ENCODE measurements at places on chromosomes 12 and 14. TPM values are rescaled to one million over a fixed set of nuclear protein-coding genes. Genes with fewer than 3 reads are reported as not detected.

GRCh38 chr14:49908433-49908782 lies 15.5 kb downstream of the ARF6 start:
- no peak for DNase-seq

The KRT72 gene
- not detected for total RNA-seq

DNA sequence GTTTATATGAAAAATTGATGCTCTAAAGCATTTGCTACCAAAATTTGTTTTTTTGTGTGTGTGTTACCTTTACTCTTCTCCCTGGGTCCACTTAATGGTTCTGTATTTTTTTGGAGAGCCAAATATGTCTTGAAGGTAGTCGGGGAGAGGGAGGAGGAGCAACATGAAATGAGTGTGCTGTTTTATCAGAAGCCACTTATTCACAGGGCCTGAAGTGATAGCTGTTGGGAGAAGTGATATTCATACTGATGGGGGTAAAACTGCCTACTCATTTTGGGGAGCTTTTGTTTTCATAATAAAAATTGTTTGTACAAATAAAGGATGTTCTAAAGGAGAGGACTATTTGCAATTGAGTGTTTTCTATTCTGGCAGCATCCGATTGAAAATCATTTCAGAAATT lies 29.2 kb downstream of the CRADD start:
- DNase-seq: no peak

The CFAP54 gene
- 0.64 TPM for total RNA-seq

GRCh38 chr12:101172316-101172715 lies 37.7 kb downstream of the SLC5A8 start:
- DNase-seq: no peak

GRCh38 chr12:32478858-32479725 lies 79.7 kb downstream of the FGD4 start:
- no peak for DNase-seq

The LTA4H gene
- total RNA-seq: 59.6 TPM

- DNase-seq: no peak
Measured at GRCh38 chr14:100246809-100247428, 8.0 kb downstream of the YY1 start.

GRCh38 chr12:24231298-24231697 lies 281.8 kb upstream of the SOX5 start:
- no peak for DNase-seq

The TPH2 gene
- total RNA-seq: not detected

DNA sequence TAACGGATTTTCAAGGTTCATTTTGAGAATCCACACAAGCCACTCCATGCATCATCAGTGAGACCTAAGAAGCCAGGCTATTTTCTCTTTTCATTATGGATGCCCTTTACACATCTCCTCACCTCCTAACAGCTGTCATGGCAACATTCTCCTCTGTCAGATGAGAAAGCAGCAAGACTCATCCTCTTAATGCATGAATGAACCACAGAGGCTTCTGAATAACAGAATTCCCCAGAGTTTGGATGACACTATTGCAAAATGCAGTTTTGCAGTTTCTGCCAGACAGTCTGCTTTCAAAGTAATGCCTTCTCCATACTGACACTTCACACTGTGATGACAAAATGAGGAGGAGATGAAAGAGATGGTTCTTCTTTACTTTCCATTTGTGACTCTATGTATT lies 286.7 kb upstream of the GRIP1 start:
- DNase-seq: no peak

- DNase-seq: no peak
Measured at GRCh38 chr12:44389896-44390295, 486.2 kb downstream of the NELL2 start.

GRCh38 chr12:15336768-15337553 lies 14.7 kb downstream of the PTPRO start:
- no peak for DNase-seq

DNA sequence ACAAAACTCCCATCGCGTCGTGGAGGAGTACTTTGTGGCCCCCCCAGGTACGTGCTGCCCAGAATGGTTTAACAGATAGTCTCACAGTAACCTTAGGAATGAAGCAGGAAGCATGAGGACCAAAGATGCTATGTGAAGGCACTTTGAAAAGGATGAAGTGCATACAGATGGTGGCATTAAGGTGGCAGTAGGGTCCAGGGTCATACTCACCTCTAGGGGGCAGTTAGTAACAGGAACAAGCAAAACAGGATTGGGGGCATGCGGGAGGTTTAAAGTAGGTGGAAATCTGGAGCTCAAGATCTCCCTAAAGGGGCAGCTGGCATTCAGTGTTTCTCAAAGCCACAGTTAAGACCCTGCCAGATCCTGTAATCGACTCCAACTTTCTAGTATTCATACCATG lies 10.9 kb downstream of the GATC start:
- DNase-seq: no peak

DNA sequence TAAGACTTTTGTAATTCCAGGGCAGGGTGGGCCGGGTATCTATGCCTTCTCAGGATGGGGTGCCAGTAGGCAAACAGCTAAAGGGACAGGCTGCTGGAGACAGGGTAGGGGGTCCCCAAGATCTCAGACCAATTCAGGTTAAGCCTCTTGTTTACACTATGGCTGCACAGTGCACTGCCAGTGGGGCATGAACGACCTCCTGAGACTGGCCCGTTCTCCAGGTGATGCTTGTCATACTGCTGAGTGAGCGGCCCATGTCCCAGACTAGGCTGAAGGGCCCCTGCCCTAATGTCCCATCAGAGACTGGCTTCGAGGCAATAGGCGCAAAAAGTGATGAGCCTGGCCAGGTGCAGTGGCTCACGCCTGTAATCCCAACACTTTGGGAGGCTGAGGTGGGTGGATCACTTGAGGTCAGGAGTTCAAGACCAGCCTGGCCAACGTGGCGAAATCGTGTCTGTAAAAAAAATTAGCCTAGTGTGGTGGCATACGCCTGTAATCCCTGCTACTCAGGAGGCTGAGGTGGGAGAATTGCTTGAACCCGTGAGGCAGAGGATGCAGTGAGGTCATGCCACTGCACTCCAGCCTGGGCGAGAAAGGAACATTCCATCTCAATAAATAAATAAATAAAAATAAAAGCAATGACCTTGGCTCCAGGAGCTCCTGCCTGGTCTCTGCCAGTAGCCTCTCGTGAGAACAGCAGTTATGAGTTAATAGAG lies 12.6 kb downstream of the SLC25A29 start:
- no peak for DNase-seq

- DNase-seq: no peak
Measured at GRCh38 chr14:99079061-99079727, 192.8 kb downstream of the BCL11B start.

DNA sequence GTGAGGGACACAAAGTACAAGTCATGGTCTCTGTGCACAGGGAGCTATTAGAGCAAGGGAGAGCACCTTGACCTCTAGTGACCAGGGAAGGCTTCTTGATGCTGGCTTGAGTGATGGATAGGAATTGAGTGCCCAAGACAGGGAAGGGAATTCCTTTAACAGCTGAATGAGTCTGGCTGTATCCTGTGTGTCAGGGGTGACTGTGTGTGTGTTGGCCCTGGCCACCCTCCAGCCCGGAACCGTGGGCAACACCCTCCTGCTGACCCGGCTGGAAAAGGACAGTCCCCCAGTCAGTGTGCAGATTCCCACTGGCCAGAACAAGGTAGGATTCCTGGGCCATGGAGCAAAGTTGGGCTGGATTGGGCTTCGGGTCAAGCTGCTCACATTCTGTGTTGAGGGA lies 5.5 kb upstream of the PFDN5 start:
- no peak for DNase-seq

DNA sequence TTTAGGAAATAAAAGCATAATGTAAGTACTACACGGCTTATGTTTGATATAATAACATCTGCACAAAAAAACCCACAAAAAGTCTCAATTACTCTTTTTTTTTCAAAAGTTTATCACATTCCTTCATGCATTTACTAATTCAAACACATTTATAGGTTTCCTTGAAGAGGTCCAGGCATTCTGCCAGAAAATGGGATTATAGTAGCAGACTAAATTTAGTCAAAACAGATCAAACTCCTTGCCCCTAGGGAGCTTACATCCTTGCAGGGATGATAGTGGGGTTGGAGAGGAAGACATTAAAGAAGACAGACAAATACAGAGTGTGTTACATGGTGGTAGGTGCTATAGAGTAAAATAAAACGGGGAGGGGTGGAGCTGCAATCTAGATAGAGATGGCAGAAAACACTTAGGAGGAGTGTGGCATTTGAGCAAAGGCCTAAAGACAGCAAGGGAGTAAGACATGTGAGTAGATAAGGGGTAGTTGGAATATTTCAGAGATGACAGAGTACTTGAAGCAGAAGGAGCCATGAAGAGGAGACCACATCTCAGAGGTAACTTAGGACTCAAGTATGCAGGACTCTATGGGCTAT lies 266.9 kb downstream of the PPFIA2 start:
- DNase-seq: no peak

- DNase-seq: no peak
Measured at GRCh38 chr14:91878274-91878673, 10.9 kb upstream of the TC2N start.

- DNase-seq: peak; percentile 33
Measured at GRCh38 chr12:120713861-120714482, 3.7 kb downstream of the UNC119B start.

The FAM222A gene
- 12.8 TPM for total RNA-seq

The LALBA gene
- not detected for total RNA-seq

DNA sequence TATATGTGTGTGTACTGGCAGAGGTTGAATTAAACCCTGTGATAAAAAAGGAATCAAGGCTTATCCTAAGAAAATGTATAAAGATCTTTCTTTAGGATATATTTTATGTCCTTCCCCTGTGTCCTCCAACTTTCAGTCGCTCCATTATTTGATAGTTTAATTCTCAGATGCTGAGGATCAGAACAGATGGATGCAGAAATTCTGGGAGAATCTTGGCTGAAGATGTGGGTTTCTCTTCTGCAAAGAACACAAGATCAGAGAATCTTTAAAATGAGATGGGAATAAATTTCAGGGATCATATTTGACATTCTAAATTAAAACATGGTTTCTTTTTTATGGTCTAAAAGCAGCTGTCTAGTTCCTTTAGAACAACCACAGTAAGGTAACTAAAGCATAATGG lies 37.9 kb downstream of the LRFN5 start:
- no peak for DNase-seq

GRCh38 chr14:67533754-67534085 lies 630 bp downstream of the PLEKHH1 start:
- DNase-seq: no peak

The CAPS2 gene
- 11.8 TPM for total RNA-seq

GRCh38 chr12:6551496-6552139 lies 4.2 kb downstream of the IFFO1 start:
- DNase-seq: no peak

DNA sequence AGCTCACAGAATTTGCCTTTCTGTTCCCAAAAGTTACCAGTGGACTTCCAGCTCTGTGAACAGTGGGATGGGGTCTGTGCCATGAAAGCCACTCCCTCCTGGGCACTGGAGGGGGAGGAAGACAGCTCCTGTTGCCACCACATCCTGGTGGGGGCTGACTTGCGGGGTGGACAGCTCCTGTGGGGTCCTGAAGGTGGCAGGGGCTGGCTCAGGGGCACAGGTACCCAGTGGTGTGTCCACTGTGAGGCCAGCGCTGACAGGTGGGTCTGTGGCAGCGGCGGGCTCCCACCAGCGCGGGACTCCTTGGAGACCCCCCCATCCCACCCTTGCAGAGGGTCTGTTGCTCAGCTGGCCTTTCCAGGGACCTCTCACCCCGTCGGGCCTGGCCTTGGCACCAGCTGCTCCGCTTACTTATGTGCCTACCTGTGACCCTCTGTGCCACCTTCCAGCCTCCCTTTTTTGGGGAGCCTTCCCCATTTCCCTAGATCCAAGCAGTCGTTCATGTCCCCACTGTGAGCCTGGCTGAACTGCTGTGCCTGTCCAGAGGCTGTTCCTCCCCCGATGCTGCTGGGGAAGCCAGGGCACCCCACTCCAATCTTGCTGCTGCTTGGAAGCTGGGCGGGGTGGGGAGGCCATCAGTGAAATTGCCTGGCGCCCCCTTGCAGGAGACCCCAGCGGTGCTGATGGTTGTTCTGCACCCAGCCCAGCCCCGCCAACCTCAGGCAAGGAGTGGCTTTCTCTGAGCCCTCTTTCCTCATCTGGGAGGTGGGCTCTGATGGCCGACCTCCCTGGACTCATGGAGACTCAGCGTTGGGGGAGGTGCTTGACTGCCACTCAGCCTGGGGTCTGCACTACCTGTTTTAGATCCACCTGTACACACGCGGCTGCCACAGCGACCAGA lies 2.2 kb downstream of the TEDC1 start:
- no peak for DNase-seq

GRCh38 chr14:30177781-30178180 lies 250.1 kb upstream of the PRKD1 start:
- DNase-seq: no peak

The SLC8A3 gene
- total RNA-seq: not detected

DNA sequence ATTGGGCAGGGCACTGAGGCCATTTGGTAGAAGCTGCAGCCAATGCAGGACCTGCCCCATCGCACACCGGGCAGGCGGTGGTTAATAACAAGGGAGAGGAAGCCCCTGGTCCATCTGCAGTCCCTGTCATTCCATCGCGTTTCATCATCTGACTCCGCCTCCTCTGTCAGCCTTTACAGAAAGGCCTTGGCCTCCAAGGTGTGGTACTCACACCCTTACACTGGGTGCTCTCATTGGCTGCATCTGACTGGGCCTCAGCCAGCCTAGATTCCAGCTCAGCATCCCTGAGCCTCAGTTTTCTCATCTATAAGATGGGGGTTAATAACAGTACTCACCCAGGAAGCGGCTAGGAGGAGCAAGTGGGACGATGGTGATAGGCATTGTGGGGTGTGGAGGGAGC lies 14.7 kb upstream of the HHIPL1 start:
- DNase-seq: no peak

DNA sequence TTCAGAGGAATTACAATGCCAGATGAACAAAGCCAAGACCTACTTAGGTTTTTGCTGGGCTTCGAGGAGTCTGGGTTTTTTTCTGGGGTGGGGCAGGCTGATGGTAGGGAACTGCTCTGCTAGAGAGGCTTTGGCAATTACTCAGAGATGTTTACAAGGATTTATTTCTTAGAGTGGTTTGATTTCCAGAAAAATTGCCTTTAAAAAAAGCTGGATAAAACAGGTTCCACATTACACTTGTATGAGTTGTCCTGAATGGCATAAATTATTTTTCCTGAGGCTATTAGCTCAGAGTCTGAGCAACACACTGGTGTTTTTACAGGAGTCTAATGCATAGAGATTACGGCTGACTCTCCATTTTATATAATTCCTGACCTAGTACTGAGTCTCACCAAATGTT lies 118.5 kb upstream of the FRMD6 start:
- no peak for DNase-seq

GRCh38 chr12:6202846-6203245 lies 2.6 kb downstream of the CD9 start:
- no peak for DNase-seq

The DEGS2 gene
- total RNA-seq: 4.9 TPM

The CELA1 gene
- not detected for total RNA-seq

The HOXC13 gene
- total RNA-seq: 93.5 TPM

DNA sequence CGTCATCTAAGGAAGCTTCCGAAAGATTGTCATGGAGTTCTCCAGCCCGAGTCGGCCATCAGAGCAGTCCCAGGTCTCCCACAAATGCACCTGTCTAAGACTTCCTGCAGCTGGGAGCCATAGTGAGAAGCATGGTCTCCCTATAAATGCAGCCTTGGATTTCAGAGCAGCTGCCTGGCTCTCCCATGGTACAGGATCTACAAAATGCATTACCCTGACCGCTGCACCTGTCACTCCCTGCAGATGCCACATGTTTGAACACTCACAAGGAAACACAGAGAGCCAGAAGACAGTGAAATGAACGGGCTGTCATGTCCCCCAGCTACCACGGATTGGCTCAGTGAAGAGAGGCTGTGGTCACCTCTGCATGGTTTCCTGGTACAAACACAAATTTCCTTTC lies 702.7 kb downstream of the MED13L start:
- no peak for DNase-seq

The ERBB3 gene
- 0.90 TPM for total RNA-seq

- no peak for DNase-seq
Measured at GRCh38 chr12:27094726-27095125, 12.3 kb upstream of the C12orf71 start.
